ENCODE measurements at places on chromosomes 6 and 20.

DNA sequence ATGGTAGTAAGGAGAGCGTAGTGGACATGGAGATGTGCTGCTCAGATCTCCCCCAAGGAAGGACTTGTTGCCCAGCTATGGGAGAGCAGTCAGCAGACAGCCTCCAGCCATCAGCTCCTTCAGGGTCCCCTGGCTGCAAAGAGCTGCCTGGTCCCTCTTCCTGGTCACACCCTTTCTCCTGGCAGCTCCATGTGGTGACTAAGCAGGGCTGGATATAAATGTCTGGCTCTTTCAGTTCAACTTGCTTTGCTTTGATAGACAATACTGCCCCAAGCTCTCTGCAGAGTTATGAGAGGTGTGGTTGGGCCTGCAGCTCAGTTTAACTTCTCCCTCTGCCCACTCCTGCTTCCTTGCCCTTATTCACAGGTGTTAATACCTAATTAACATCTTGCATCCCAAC lies 64.1 kb upstream of the DDR1 start:
- peak; percentile 38 for DNase-seq

DNA sequence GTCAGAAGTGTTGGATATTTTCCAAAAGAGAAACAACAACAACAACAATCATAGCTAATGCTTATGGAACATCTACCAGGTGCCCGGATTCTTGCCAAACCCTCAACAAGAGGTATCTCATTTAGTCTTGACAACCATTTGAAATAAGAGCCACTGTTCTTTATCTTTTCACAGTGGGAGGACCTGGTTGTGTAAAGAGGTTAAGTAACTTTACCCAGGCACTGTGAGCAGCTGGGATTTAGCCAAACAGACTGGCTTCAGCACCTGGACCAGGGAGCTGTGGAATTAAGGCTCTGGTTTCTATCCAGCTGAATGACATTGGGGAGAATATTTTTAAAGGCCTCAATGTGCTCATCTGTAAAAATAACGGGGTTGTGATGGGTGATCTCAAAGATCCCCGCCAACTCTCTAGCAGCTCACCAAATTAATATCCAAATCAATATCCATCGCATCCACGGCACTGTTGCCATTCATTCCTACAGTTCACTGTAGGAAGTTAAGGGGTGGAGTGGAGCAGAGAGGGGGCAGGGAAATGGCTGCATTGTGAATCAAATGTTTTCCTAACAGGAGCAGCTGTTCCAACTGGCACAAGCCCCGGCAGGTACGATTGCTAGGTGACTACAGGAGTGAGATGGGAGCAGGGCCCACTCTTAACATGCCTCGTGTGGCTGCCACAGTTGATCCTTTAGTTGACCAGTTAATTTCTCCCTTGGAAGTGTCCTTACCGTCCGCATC lies 61.8 kb downstream of the GCNT2 start:
- no peak for DNase-seq

GRCh38 chr20:33853507-33853813 lies 42.3 kb downstream of the CHMP4B start:
- DNase-seq, result no peak

DNA sequence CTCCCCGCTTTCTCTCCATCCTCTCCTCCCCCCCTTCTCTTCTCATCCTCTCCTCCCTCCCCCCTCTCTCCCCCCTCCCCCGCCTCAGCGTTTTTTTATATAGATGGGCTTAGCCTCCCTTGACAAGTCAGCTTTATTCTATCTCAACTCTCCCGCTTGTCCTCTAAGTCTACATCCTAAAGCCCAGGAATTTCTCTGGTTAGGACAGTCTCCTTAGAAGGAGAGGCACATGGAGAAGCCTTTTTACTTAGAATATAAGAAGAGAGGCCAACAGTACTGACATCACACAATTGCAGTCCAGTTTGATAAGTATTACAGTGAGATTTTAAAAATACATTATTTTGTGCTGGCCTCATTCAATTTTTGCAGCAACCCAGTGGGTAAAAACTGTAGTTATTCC lies 83.5 kb downstream of the LYRM2 start:
- DNase-seq, result no peak

GRCh38 chr6:89034586-89035251 lies 45.8 kb upstream of the PNRC1 start:
- peak; percentile 47 for DNase-seq

GRCh38 chr6:16982807-16983206 lies 119.0 kb upstream of the STMND1 start:
- peak; percentile 97 for DNase-seq

DNA sequence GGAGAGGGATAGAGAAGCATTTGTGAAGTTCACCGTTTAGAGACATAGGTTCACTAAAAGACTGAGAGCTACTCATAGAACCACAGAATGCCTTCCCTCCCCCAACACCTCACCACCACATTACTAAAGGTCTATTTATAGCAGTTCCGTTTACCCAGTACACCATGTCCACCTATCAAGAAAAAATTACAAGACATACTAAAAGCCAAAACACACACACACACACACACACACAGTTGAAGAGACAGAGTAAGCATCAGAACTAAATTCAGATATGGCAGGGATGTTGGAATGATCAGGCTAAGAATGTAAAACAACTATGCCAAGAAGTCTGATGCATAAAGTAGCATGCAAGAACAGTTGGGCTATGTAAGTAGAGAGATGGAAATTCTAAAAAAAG lies 52.3 kb downstream of the SLC22A3 start:
- no peak for DNase-seq

DNA sequence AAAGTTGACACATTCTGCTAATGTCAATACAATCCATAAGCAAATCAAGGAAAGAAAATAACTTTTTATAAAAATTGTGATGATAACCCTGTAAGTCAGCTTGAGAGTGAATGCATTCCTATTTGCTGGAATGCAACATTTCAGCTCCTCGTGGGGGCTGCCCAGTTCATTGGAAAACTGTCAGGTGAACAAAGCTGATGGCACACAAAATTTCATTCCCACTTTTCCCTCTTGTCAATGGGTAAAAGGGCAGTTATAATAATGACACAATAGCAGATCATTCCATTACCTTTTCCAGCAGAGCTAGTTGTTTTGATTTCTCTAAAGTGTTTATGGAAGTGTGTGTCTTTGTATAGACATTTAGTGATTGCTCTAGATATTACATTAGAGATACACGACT lies 1124.6 kb upstream of the MAP3K7 start:
- no peak for DNase-seq

DNA sequence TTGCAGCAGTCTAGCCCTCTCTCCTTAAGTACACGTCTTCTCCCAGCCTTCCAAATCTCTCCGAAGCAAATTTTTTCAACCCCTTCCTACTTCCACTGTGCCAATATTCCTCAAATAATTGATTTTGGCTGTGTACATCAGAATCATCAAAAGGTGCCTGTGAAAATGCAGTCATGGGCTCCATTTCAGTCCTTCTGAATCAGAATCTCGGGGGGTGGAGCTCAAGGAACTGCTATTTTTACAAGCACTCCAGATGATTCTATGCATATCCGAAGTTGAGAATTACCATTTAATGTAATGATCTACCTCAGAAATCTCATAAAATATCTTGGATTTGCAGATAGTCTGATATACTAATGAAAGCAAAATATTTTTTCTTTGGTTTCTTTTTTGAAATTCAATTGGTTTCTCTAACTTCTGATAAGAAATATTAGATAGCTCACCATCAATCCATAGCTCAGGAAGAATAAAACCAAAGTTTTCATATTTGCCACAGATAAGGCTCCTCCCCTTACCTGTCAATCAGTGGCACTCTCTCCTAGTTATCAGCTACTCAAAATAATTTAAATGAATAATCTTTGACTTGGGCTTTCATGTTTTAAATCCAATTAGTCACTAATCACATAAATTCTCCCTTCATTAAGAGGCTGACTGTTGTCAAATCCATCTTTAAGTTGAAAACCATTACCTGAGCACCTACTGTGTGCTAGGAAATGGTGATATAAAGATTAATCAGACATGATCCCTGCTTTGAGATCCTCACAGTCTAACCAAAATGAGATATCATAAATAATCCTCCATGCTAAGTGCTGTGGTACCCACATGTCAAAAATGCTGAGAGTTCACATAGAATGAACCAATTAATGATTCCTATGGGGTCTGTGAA lies 36.4 kb upstream of the STXBP5 start:
- DNase-seq, result no peak

- no peak for DNase-seq
Measured at GRCh38 chr6:167840526-167841179, 13.9 kb downstream of the AFDN start.

DNA sequence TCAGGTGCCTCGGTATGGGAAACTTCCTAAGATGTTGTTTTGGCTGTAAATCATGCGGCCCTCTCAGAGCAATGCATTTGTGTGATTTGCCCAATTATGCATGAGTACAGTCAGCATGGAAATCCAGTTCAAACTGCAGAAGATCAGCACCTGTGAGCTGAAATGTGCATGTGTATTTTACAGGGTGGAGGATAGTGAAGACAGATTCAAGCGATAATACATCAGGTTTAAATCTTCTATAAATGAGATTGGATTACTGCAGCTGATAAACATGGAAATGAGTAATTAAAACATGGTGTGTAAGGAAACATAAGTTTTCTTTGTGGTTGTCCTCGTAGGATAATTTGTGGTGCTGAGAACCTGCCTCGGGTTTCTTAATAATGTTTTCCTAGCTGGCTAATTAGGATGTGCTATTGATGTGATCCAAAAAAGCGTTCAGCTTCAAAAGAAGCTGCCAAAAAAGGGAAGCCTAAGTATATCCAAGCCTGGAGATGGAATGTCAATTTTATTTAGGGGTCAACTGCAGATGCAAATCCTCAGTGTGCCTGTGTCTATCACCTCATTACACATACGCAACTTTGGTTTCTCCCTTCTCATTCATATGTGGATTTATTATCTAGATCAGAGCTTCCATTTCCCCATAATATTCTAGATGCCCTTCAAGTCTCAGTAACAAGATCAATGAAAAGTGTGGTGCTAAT lies 117.1 kb upstream of the CCDC28A start:
- no peak for DNase-seq

DNA sequence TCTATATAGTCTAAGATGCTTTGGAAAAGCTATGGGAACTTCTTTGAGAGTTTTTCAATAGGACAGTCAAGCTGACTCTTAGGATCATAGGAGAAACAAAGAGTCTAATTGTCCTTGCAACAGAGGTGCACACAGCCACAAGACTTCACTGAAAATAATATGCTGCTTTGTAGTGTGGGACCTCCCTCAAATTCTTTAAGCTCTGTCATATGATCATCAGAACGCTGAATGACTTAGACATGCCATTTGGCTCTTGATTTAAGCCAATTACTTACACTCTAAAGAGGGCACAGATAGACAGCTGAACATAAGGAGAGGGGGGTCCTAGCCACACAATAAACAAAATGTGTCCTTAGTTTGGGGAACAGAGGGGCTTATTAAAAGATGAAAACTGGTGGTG lies 818.7 kb upstream of the GJE1 start:
- DNase-seq, result no peak

DNA sequence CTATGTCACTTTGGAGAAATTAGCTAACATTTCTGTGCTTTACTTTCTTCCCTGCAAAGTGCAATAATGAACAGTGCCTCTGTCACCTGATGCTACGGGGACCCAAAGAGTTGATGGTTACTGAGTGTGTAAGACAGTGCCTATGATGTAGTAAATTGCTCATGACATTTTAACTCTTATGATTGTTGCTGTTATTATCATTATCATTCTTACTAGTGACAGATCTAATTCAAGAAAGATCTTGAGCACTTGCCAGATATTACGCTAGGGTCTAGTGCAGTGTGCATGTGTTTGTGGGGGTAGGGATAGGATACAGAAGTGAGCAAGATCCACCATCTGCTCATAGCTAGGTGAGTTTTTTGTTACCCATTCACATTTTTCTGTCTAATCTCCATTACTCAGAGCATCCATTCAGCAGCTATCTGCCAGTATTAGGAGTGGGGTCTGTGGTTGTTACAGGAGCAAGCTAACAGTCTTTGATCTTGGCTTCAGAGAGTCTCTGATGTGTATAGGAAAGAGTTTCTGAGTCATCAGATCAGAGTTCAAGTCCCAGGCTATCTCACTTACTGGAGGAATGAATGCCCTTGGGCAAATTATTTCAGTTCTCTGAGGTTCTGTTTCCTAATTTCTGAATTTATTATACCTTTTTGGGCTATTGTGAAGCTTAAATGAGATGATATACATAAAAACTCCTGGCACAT lies 33.1 kb upstream of the DAAM2 start:
- DNase-seq, result no peak

DNA sequence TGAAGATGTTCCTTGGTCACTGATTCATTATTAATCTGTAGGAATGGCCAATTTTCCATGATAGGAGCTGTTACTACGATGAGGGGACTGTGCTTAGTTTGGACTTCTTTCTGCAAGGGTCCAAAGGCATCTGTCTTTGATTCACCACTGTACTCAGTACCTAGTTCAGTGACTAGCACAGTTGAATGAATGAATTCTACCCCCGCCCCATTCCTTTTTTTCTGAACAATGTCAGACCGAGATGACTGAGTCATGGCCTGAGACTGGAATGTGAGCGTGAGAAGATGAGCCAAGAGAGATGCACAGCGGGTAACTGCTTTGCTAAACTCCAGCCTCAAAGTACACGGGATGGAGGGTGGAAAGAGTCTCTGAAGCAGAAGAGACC lies 419 bp upstream of the SNHG17 start:
- peak; percentile 44 for DNase-seq

- no peak for DNase-seq
Measured at GRCh38 chr20:5056801-5057599, 55.7 kb upstream of the SLC23A2 start.

DNA sequence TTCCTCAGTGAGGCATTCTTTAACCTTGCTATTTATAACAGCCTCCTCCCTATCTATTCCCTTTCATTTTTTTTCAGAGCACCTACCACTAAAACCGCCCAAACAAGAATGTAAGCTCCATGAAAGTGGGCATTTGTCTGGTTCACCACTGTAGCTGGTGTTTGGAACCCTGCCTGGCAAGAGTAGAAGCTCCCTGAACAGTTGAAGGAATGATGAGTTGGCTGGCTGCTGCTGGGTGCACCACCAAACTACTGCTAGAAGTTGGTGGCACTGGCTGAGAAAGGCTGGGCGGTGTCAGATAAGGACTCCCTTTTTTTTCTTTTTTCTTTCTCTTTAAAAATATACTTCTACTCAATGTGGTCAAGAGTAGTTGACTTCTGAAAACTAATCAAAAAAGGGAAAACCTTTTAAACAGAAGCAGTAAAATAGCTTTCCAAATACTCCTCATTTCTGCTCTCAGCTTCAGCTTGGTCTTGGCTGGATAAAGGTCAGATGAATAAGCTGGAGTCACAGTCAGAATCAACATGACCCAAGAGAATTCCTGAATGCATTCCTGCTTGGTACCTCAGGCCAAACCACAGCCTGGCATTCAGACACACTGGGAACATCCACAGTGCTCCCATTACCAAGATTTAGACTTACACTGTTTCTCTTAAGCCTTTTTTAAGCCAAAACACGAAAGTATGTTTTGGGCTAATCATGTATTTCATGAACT lies 38.0 kb downstream of the RTN4IP1 start:
- peak; percentile 42 for DNase-seq

- DNase-seq, result peak; percentile 9
Measured at GRCh38 chr6:109867970-109868358, 110.1 kb upstream of the GPR6 start.

GRCh38 chr6:37699887-37700619 lies 2.4 kb upstream of the MDGA1 start:
- DNase-seq, result no peak

Measured in fibroblast of skin of left quadriceps (primary cell).